ENCODE measurements at places on chromosomes 16 and 17.

DNA sequence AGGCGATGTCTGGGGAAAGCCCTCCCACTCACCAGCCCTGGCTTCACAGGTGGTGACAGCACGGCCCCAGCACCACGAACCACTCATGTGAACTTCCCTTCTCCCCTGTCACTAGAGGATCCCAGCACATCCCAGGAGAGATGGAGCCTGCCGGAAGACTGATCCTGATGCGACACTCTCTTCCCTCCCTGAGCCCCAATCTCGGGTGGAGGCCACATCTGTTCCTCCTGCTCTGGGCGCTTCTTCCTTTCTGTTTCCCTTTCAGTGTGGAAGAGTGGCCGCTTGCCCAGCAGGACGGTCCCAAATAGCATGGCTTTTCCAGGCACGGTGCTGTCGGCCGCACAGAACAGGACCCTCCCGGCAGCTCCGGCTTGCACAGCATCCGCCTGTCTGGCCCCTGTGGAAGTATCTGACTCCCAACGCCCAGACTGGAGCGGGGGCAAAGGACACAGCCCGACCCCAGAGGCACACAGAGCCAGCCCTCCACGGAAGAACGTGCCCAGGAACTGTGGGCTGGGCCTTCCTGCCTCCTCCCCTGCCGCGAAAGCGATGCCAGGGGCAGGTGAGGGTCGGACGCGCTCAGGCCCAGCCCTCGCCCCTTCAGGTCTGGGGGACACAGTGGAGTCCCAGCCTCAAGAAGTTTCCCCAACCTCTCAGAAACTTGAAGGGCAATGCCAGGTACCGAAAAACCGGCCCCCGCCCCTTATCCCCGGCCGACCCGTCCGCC is 37.6 kb downstream of the CBFA2T3 start:
- no peak for DNase-seq

GRCh38 chr16:79074541-79074940 is 526.0 kb downstream of the MAF start:
- no peak for DNase-seq

DNA sequence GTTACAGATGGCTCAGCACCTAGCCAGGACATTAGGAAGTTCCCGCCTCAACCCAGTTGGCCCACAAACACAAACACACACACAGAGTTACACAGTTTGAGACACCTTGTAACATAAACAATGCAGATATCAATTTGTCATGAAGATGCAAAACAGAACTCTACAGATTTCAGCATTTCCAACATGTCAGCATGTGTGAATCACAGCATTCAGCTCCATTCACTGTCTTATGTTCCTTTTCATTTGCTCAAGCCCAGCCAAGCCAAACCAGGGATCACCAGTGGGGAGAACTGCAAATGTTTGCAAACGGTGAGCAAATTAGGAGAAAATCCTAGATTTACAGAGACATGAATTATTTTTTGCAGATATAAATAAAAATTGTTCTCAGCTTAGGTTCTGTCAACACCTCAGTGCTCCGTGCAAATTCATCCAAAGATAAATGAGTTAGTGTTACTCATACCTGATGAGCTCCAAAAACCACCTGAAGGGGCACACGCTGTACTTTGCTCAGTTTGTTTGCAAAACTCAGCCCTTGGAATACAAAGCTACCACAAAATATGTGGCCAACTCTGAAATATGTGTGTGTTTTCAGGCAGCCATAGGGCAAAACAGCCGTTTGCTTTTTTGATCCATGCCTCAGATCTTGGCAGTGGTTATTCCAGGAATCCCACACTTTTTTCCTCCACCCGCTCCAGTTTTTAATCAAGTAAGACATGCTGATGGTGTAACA is 16.3 kb upstream of the COX10 start:
- DNase-seq: no peak

DNA sequence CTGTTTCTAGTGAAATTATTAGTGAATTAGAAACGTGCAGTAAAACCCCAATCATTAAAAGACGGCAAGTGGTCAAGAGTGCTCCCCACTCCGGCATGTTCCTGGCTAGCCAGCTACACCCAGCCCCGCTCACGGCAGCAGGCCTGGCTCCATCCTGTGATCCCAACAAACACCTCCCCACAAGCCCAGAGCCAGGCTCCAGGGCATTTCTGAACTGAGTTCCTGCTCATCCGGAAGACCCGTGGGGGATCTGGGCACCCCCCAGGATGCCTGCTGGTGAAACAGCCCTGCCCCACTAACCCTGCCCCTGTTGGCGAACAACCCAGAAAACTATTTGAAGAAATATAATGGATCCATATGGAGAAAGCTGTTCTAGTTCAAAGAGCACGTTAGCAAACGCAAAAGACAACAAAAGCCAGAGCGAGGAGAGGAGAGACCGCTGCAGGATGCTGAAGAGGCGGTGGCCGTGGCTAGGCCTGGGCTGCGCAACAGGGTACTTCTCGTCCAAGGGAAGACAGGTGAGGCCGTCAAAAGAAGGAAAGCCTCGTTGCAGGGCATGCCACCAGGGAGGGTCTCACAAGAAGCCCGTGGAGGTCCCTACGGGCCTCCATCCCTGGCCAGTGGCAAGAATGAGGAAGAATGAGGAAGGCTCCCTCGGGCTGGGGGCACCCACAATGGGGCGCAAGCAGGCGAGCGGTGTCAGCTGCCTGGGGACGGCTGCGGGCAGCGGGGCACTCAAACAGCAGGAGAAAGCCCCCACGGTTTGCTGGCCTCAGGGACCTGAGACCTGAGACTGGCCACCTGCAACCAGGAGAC is 19.2 kb downstream of the SLC16A3 start:
- DNase-seq: no peak

- DNase-seq: no peak
Observed at GRCh38 chr17:27218041-27218440, 75.9 kb upstream of the WSB1 start.

GRCh38 chr17:2207815-2208515 is 95.6 kb downstream of the SMG6 start:
- DNase-seq: no peak

DNA sequence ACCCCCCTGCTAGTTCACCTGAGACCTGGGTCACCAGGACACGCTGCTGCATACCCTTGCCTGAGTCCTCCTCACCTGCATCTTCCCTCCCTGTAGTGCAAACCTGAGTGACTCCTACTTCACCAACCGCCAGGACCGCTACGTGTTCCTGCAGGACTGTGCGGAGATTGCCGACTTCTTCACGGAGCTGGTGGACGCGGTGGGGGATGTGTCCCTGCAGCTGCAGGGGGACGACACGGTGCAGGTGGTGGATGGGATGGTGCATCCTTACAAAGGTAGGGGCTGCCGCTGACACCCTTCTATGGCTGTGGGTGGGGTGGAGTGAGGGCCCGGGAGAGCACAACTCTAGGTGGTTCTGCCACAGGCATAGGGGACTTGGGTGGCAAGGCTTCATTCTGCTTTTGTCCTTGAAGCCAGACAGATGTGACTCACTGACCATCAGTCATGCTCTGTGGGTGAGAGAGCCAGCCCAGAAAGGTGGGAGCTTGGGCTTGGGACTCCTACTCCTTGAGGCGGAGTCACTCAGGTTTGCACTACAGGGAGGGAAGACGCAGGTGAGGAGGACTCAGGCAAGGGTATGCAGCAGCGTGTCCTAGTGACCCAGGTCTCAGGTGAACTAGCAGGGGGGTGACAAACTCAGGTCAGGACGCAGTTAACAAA is 22.3 kb downstream of the PGS1 start:
- DNase-seq: no peak

GRCh38 chr17:75365009-75365930 is 40.2 kb downstream of the GRB2 start:
- DNase-seq: no peak

DNA sequence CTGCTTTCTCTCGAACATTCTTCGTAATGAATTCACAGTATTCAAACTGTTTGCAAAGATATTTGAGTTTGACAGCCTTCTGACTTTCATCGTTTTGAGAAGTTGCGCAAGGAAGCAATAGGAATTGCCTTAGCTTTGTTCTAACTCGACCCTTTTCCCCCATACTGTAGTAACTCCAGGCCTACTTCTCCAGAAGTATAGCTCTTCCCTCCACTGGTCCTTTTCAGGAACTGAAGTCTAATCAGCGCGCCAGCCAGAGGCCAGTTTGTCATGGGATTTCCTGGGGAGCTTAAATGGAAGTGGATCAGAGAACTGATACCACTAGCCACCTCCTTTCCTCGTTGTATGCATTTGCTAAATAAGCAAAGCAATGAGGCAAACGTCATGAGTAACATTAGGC is 27.9 kb downstream of the CDR2 start:
- no peak for DNase-seq

DNA sequence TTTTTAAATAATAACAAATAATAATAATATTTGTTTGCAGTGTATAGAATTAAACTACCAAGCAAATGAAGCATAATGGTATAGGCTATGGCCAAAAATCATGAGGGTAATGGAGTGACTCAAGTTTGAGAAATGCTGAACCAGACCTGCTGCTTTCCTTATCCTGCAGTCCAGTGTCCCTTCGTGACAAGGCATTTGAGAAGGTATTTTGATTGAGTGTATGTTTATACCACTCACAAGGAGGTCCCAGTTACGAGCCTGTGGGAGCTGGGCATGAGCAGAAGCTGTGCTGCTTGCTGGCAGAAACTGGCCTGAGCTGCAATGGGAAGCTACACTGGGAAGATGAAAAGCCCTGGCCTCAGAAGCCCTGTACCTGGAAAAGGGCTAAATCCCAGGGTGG is 50.3 kb downstream of the GNAO1 start:
- no peak for DNase-seq

DNA sequence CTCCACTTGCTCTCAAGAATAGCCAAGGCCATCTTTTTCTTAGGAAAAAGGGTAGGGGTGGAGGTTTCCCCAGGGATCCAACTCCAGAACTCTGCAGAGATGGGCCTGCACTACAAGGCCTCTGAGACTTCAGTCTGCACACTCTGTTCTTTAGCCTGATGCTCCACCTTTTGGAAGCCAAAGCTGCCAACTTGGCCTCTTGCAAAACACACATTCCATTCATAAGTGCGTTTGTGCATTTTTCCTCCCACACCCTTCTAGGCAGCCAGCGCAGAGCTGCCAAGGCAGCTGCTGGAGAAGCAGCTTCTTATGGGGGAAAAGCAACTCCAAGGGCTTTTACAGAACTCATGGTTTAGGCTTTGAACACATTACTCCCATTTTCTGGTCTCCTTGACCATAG is 45.3 kb downstream of the REXO5 start:
- DNase-seq: no peak

GRCh38 chr16:4968879-4969483 is 10.9 kb downstream of the SEC14L5 start:
- no peak for DNase-seq

DNA sequence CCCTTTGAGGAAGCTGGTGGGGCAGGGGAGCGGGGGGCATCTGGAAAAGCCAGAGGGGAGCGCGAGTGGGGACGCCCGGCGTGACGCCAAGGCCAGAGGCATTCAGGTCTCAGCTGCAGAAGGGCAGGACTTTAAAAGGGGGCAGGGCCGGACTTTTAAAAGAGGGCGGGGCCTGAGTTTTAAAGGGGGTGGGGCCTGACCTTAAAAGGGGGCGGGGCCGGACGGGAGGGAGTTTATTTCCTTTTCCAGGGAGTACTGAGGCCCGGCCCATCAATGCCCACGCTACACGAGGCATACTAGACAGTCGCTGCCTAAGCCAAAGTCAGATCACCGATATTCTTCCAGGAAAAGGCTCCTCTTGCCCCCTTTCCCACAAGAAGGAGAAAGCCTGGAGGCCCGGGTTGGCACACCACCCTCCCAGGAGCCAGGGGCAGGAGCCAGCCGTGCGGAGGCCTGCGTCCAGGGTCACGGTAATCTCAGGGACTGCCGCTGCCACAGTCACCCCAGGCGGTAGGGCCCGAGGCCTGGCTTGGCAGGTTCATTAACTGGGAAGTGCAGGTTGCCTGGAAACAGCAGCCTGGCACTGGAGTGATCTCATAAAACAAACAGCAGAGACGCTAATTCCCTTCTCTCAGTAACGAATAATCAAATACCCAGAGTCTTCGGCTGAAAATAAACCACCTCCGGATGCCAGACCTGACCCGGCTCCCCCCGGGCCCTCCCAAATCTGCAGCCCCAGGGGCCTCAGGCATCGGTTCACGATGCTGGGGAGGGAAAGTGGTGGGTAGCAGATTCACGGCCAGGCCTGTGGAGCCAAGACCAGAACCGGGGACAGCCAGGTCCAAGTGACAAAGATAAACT is 90.7 kb downstream of the TIMM22 start:
- DNase-seq: no peak

GRCh38 chr17:51653878-51654277 is 393.5 kb downstream of the UTP18 start:
- DNase-seq: no peak

- no peak for DNase-seq
Observed at GRCh38 chr17:77619326-77619725, 339.2 kb upstream of the TNRC6C start.

GRCh38 chr16:54418903-54419302 is 132.3 kb upstream of the IRX3 start:
- no peak for DNase-seq

DNA sequence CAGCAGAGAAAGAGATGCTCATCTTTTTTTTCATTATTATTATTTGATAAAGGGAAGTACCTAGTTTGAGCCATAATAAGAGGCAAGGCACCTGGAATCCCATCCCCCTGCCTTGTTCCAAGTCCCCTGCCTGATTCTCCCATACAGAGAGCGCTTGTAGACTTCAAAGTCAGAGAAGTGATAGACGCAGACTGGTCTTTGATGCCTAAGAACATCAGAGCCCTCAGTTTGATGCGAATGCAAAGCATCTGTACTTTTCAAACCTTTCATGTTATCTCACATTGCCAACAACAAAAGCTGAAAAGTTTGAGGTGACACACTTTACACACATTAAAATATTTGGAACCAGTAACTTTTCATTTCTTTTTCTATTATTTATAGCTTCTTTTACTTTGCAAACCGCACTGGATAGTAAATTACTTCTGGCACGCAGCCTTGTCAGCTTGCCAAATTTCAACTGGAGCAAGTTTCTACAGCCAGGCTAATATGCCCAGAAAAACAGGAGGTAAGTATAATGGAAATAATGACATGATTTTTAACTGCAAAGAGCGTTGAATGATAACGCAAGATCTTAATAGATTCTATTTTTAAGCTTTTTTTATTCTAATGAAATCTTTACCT is 5.9 kb upstream of the UTP6 start:
- peak; percentile 10 for DNase-seq

GRCh38 chr16:69535123-69536050 is 30.4 kb upstream of the NFAT5 start:
- no peak for DNase-seq

GRCh38 chr17:50807675-50808074 is 27.7 kb upstream of the WFIKKN2 start:
- DNase-seq: no peak

GRCh38 chr17:75181110-75181509 is 1.6 kb downstream of the SUMO2 start:
- DNase-seq: peak; percentile 43

- DNase-seq: no peak
Observed at GRCh38 chr16:14329727-14330350, 258.7 kb downstream of the MRTFB start.

GRCh38 chr16:17555176-17555575 is 84.4 kb upstream of the XYLT1 start:
- no peak for DNase-seq

GRCh38 chr16:48596326-48596725 is 13.7 kb downstream of the N4BP1 start:
- no peak for DNase-seq
